ENCODE measurements at places on chromosomes 11 and 22. TPM values are rescaled to one million over a fixed set of nuclear protein-coding genes. Genes with fewer than 3 reads are reported as not detected.

Gene GLYATL2
- total RNA-seq: not detected

Gene OR51B4
- total RNA-seq: not detected

Gene BTBD10
- total RNA-seq: 39.9 TPM

Gene ARHGAP20
- total RNA-seq: 4.9 TPM

Gene TMEM121B
- 0.16 TPM for total RNA-seq

Gene OR4D10
- not detected for total RNA-seq

Gene FXYD6
- total RNA-seq: 55.4 TPM

DNA sequence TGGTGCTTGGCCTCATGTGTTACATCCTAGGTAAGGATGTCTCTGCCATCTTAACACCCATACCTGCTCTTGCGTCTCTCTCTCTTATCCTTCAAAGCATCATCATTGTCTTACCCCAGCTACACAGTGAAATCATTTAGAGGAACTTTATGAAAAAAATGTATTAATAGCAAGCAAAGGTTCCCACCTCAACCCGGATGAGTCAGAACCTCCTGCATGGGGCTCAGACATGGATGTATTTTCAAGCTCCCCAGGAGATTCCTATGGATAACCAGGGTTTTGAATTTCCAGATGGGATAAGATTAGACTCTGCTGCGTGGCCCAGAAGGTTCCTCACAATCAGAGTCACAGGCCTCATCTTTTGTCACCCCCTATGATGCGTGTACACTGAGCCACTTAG lies 89.1 kb upstream of the NNMT start:
- DNase-seq: no peak

DNA sequence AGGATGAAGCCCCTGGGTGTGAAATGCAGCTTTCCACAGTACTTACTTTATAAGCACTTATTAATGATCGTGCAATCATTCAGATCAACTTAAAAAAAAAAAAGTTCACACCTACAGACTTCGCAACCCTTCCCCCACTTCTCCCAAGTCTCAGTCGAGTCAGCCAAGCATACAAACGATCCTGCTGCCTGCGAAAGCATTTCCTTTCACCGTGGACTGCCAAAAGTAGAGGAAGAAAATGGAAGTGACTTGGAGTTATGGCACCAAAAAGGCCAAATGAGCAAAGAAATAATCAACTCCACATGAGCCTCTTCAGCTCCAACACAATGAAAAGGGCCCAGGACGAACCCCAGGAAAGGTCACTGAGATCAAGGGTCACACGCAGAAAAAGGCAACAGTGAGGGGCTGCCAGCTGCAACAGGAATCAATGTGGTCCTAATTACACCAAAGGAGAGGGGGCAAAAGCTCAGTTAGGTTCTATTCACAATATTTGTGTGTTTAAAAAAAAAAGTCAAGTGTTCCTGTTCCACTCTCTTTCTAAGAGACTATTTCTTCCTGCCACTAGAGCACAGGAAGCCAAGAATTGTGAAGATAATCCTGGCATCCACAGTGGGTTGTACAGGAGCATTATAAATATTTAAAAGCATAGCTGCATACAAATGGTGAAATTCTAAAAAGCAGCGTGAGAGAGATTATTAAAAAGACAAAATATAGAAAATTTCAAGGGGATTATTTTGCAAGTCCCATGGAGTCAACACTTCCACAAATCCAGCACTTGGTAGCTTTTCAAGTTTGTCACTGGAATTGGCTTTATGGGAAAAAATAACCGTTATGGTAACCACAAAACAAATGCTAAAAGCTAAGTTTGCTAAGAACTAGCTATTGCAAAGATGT lies 28.4 kb downstream of the CDON start:
- no peak for DNase-seq

DNA sequence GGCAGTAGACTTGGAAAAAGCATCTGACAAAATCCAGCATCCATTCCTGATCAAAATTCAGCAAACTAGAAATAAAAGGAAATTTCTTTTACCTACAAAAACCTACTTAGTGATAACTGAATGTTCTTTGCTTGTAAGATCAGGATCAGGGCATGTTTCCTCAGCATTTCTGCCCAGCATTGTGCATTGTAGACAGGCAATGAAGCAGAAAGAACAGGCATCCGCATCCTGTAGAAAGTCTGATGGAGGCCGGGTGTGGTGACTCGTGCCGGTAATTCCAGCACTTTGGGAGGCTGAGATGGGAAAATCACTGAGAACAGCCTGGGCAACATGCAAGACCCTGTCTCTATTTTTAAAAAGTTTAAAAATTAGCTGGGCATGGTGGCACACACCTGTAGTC lies 32.5 kb upstream of the PANX2 start:
- no peak for DNase-seq

- no peak for DNase-seq
These were observed 1.5 kb downstream of the VPREB3 start for GRCh38 chr22:23752750-23753149.

DNA sequence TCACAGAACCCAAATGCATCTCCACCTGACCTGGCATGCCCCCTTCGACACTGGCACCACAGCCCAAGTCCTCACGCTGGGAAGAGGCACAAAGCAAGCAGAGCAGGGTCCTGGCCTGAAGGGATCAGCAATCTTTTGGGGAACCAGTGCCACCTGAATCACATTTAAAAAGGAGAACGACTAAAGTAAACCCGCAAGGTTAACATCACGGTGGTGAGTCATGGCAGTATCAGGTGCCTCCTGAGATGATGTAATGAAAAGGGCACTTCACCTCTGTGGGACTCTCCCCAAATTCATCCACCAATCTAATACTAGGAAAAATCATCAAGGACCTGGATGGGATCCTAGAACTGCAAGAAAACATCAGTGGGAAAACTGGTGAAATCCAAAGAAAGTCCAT lies 44.9 kb downstream of the PACSIN2 start:
- no peak for DNase-seq

DNA sequence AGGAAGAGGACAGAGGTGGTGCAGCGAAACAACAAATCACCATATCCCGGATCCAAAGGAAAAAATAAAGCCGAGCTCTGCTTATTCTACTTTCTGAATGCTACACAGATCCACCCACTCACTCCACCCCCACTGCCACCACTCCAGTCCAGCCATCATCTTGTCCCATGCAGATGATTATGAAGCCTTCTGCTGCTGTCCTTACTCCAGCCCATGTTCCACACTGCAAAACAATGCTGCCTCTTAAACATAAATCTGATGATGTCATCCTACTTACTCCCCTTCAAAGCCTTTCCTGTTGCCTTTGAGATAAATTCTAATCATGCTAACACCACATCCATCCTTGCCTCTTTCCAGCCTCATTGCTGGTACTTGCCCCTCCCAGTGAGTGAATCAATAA lies 6.5 kb upstream of the DRD2 start:
- DNase-seq: no peak

DNA sequence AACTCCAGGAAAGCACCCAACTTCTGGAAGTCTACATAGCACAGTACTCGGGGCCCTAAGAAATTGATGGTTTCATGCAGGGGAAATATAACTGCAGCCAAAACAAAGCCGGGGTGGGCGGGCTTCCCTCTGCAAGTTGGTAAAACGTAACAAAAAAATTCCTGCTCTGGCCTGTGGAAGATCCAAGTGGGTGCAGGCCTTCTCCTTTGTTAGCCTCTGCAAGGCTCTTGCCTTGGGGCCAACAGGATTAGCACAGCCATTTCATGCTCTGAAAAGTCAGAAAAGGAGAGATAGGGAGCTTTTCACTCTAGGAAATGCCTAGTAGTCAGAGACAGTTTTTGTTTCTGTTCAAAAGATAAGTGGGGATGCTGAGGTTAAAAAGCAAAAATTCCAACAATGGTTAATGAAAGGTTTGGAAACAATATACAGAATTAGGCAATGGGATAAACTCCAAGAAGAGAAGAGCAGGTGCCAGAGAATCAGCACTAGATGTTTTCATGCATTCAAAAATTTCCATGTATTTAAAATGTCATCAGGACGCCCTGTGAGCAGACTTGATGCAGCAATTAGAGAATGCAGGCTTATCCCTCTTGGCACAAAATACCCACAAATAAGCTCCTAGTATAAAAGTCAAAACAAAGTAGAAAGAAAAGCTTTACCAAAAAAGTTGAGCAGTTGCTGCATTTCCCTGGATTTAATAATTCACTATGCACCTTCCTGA lies 72.3 kb upstream of the CHRM4 start:
- DNase-seq: no peak

- DNase-seq: no peak
These were observed 177.4 kb upstream of the BLID start for GRCh38 chr11:122293296-122294023.

- DNase-seq: no peak
These were observed 12.2 kb downstream of the CSF2RB start for GRCh38 chr22:36925388-36926290.

GRCh38 chr11:110431674-110432073 lies 1.9 kb downstream of the FDX1 start:
- no peak for DNase-seq

GRCh38 chr11:102592634-102593581 lies 32.2 kb downstream of the MMP20 start:
- no peak for DNase-seq

GRCh38 chr11:8408151-8408941 lies 144.7 kb upstream of the LMO1 start:
- no peak for DNase-seq
